NCI-H69 (cell line): ENCODE measurements at places on chromosomes 5 and 9.

DNA sequence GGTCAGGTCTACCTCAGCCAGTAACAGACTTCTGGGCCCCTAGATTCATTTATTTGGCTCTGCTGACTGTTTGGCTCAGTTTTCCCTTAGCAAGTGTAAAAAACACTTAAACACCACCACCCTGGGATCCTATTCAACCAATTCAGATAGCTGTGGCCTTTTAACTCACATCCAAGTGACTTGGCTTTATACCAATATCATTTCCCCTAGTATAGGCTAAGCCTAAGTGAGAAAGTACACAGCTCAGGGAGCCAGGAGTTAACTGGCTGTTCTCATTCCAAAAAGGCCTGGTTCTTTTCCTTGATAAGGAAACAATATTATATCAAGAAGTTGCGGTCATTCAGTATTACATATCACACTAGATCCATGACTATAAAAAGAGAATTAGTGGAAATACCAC is 163.5 kb downstream of the ARL15 start:
- peak; percentile 63 for DNase-seq

GRCh38 chr5:68137511-68138140 is 77.9 kb upstream of the PIK3R1 start:
- DNase-seq: peak; percentile 41

GRCh38 chr9:112224401-112225289 is 49.5 kb upstream of the SUSD1 start:
- no peak for DNase-seq

DNA sequence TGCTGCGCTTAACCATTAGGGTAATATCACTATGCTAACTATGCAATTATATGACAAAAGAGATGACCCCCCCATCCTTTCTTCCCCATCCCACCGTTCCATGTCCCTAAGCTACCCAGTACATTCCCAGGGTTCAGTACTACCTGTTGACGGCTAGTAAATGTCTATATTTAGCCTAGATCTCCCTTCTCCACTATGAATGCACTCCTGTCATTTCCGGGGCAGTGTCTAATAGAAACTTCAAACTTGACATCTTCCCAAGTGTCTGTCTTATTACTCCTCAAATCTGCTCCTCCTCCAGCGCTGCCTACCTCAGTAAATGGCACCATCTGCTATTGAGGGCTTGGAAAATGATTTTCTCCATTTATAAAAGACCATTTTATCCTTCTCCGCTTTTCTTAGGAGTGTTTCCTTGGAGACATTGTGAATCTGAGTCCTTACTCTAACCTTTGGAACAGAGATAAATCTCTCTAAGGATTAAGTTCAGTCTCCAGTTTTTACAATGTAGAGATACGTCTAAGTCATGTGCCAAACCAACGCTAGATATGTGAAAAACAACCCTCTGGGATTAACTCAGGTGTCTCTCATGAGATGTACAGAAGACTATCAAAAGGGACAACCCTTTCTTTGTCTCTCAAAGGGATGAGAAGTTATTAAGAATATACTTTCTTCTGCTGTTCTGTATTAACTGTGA is 114.9 kb downstream of the BNC2 start:
- DNase-seq: no peak

DNA sequence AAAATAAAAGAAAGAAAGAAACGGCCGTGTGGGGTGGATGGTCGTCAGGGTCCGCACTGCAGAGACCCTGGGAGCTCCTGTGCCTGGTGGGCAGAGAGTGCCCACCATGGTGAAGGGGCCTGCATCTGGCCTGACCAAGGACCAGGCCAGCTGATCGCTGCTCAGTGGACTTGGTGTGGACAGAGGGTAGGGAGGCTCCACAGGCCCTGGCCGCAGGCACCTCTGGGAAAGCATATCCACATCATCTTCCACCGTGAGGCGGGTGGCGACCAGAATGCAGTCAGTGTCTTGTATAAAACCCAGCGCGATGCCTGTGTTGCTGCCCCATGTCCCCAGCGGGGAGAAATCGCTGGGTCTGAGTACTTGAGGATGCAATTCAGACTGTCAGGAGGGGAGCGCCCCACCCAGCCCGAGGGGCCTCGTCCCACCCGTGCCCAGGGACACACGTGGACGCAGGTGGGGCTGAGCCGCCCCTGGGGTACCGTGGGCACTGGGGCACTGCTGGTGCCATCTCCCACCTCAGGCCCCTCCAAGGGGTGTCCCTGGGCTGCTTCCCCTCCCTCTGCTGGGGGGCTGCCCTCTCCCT is 27.8 kb upstream of the SLC6A19 start:
- DNase-seq: no peak
